CD4-positive, alpha-beta T cell treated with Interleukin-6 for 4 hours (primary cell): ENCODE measurements at places on chromosomes 6 and 20.

GRCh38 chr6:33104887-33105286, 29.1 kb downstream of the HLA-DPB1 start:
- no peak for DNase-seq

- DNase-seq = no peak
Observed at GRCh38 chr6:36571122-36572043, 22.8 kb upstream of the SRSF3 start.

DNA sequence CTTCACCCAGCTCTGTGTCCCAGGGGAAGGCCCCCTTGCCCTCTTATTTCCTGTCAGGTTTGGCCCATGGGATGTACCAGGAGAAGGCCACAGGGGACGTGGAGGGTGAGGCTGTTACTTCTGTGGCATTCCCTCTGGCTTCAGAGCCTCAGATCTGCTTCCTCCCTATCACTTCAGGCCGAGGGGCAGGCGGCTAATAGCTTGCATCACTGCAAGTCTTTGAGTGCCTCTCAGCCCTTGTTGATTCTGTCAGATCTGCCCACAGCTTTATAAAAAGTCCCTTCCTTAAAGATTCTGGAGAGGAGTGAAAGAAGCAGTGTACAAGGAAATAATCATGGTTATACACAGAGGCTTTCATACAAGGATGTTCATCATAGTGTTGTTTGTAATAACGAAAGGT, 86.9 kb downstream of the LRFN2 start:
- no peak for DNase-seq

DNA sequence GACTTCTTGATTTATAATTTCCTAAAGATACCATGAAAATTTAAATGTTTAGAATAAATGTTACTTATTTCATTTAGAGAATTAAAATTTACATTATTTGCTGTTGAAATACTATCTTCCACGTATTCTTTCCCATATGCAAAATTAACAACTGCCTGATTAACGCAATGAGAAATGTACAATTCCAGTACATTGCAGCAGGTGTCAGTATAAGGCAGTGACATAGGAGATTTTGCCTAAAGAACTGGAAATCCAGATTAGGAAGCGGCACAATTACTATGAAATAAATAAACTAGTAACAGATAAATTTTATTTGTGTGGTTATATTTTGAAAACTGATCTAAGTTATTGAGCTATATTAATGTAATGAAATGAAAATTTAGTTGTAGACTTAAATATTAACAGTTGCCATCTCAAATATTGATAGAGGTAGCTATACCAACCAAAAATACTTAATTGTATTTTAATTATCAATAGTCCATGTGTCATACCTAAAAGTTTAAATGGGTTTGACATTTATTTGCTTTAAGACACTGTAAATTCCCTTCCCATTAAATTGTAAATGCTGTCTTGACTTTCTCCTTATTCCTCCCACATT, 300.2 kb downstream of the UTRN start:
- DNase-seq = peak; percentile 5

- DNase-seq = no peak
Observed at GRCh38 chr6:1701668-1702353, 92.1 kb downstream of the FOXC1 start.

DNA sequence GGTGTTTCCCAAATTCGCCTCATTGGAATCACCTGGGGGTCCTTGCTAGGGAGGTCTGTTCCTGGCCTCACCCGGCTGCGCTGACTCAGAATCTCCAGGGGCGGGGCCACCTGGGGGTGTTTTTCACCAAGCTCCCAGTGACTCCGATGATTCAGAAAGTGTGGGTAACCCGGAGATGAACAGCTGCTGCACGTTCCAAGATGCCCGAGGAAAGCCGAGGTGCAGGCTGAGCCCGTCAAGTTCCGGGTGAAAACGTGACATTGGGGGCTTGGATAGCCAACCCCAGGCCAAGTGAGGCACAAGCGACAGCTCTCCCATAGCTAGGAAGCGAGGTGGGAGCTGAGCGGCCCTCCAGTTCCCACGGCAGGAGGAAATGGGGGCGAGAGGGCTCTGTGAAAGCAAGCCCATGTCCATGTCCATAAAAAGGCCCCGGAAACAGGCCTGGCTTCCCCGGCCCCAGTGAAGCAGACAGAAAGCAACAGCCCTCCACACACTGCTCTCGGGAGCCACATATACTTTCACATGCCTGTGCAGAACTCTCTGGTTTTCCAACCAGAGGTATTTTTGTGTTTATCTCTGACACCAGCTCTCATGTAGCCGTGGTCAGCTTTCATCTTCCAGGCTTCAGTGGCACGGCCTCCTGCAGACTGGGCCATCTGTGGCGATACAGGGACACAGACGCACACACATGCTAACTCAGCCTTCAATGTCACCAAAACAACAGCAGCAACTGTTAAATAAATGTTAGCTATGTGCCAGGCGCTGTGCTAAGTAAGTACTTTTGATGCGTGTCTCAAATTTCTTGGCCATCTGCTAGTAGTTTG, 90.7 kb upstream of the CCDC28A start:
- DNase-seq = no peak

- no peak for DNase-seq
Observed at GRCh38 chr6:43904311-43905123, 134.5 kb downstream of the VEGFA start.

DNA sequence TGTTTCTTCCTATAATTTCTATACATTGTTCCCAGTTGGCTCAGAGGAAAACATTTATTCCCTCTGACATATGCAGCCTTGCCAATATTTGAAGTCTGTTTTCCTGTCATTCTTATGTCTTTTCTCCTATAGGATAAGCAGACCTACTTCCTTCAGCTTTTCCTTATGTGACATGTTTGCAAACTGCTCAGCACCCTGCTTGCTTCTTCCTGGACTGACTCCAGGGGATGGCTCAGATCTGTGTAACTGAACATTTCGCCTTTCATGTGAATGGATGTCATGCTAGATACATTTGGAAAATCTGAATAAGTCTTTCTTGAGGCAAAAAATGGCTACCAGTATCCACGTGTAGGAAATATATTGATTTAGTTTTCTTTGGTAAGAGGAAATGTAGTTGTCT, 113.2 kb downstream of the CARMIL1 start:
- no peak for DNase-seq

- no peak for DNase-seq
Observed at GRCh38 chr20:1877609-1878200, 17.5 kb upstream of the SIRPA start.

GRCh38 chr6:139161169-139161568, 26.3 kb downstream of the HECA start:
- peak; percentile 85 for DNase-seq

- no peak for DNase-seq
Observed at GRCh38 chr6:163599136-163599535, 184.6 kb downstream of the QKI start.

DNA sequence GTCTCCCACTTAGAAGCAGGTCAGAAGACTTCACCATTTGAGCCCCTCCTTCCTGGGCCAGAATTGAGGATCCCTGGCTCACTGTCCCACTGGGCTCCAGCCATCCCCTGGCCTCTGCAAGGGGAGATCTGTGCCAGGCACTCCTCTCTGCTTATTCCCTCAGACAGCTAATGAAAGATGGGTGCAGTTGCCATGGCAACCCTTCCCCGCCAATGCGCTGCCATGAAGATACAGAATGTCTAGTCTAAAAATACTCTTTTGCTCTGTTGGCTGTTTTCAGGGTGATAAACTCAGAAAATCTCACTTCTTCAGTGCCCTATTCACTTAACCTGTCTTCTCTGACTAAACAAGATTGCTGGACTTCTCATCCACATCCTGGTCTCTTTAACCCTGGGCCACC, 13.6 kb upstream of the TTLL2 start:
- no peak for DNase-seq

- no peak for DNase-seq
Observed at GRCh38 chr20:43936805-43937204, 22.2 kb downstream of the TOX2 start.

GRCh38 chr20:57991211-57991881, 237.1 kb downstream of the ANKRD60 start:
- DNase-seq = no peak

- no peak for DNase-seq
Observed at GRCh38 chr20:50663095-50663821, 28.1 kb downstream of the RIPOR3 start.

- no peak for DNase-seq
Observed at GRCh38 chr6:135877666-135878065, 26.2 kb downstream of the PDE7B start.

GRCh38 chr6:99143108-99143861, 195.5 kb upstream of the FBXL4 start:
- no peak for DNase-seq

DNA sequence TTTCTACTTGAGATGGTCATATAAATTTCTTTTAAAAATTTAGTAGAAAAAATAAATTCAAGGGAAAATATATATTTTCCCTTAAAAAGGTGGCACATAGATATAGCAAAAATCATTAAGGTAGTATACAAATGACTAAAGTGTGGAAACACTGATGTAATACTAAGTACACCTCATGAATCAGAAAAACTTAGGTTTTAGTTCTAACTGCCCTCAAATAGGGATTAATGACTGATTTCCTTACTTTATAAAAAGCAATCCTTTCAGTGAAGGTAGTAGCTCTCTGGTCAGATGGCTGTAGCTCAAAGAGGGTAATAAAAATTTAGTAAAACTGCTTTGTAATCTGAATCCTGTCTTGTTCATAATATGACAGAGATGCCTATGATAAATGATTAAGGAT, 63.5 kb downstream of the FYN start:
- DNase-seq = no peak

DNA sequence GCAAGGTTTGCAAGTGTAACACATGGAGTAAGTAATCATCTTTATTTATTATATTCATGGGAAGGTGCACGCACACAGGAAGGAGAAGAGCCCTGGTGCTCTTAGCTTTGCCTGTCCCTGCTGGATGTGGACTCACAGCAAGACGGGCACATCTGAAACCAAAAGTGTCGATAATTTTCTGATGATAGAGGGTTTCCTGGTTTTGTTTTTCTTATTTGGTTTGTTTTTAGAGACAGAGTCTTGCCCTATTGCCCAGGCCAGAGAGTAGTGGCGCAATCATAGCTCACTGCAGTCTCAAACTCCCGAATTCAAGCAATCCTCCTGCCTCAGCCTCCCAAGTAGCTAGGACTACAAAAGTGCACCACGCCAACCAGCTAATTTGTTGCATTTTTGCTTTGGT, 7.8 kb upstream of the KHDC1L start:
- no peak for DNase-seq

DNA sequence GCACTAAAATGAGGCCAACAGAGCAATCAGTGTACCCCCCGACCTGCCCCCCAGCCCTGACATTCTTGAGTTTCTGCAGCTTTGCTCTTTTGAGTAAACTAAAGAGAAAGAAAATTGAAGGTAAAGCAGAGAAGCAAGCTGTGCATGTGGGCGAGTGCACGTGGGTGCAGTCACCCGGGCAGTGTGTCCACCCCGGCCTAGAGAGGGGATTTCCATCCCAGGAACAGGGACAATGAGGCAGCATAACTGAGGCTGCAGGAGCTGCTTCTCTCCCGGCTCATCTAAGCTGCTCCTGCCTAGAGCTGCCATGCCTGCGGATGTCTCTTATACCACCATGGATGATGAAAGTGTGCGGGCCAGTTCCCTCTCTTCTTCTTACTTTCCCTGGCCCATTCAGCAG, 16.8 kb downstream of the CASS4 start:
- DNase-seq = no peak

DNA sequence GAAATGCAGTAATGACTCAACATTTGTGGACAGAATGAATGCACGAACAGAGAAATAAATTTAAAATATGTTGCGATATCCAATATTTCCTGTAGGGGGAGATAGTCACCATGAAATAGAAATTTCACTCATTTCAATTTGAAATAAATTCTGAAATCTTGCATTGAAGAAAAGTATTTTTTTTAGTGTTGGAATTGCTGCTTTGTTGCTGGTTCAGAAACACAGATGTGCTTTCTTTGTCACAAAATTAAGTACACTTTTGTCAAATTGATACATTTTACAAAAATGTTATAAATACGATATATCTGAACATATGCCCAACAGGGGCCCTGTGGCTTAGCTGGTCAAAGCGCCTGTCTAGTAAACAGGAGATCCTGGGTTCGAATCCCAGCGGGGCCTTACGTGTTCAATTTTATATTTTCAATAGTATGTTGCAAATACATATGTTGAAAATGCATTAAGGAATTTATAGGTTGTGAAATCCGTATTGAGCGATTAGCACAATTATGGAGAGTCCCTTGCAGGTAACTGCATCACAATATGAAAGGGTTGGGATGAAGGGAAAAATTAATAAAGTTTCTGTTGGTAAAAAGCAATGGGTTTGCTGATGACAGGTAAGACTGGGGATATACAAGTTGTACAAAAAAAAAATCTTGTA, 85.4 kb upstream of the PRSS16 start:
- peak; percentile 17 for DNase-seq

DNA sequence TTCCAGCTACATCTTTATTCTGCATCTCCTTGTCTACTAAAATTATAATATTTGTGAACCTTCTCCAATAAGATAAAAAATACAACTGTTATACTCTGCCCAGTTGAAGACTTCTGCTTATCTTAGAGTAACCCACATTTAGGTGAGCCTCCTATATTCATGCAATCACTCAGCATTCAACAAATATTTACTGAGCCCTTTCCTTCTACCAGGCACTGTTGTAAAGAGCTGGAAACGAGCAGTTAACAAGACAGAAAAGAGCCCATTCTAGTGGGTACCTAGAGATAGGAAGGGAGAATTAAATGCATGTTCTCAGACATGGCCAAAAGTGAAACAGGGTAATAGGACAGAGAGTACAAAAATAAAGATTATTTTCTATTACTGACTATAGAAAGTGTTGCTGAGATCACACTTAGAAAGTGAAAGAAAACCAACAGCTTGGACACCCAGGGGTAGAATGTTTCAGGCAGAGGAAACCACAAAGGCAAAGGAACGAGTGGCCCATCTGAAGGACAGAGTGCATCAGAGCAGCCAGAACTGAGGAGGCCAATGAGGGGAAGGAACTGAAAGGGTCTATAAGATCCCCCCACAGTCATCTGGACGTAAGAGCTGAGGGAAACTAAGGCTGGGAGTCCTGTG, 50.8 kb upstream of the SMLR1 start:
- no peak for DNase-seq

GRCh38 chr6:89216411-89216810, 747 bp downstream of the GABRR1 start:
- DNase-seq = no peak

DNA sequence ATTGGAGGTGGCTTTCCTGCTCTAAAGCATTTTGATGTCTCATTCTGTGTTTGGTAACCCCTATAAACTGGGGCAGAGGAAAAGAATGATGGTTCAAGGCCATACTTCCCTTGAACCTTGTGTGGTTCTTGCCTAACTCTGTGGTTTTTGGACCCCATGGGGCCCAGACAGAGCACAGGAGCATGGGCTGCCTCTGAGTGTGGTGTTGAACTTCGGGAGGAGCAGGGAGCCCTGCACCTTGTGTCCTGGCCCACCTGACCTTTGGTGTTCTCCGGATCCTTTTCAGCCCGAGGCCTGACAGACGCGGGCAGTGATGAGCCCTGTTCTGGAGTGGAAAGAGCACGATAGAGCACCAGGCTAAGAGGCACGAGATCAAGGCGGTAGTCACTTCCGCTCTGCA, 18.8 kb downstream of the TMEM74B start:
- no peak for DNase-seq

GRCh38 chr6:36340306-36340617, 3.6 kb upstream of the BNIP5 start:
- DNase-seq = no peak

- no peak for DNase-seq
Observed at GRCh38 chr20:31954500-31954899, 2.7 kb upstream of the PDRG1 start.

GRCh38 chr20:51639206-51639832, 96.8 kb upstream of the NFATC2 start:
- peak; percentile 37 for DNase-seq

- no peak for DNase-seq
Observed at GRCh38 chr6:93123585-93123984, 295.8 kb downstream of the EPHA7 start.
